Central memory CD4-positive, alpha-beta T cell (primary cell): ENCODE measurements at places on chromosomes 3 and 15.
A peak's percentile ranks its signal among the peaks of the same experiment; 100 is the strongest.

DNA sequence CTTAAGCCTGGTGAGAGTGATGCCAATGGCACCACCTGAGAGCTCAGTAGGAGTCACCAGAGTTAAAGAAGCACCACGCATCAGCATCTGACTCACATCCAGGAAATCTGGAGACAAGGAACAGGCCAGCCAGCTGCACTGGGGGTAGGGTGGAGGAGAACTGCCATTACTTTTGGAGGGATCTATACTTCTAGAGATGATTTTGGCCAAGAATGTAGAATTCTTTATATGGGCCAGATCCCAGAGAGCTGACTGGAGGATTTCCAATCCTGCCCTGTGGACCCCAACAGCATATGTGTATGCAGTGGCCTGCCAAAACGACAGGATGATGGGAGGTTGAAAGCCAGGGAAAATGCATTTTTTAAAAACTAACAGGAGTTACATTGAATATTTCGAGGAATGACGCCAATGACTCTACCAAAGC, 29.8 kb downstream of the CCR3 start:
- no peak for DNase-seq

- DNase-seq: no peak
Measured at GRCh38 chr3:52351762-52352368, 35.7 kb downstream of the DNAH1 start.

DNA sequence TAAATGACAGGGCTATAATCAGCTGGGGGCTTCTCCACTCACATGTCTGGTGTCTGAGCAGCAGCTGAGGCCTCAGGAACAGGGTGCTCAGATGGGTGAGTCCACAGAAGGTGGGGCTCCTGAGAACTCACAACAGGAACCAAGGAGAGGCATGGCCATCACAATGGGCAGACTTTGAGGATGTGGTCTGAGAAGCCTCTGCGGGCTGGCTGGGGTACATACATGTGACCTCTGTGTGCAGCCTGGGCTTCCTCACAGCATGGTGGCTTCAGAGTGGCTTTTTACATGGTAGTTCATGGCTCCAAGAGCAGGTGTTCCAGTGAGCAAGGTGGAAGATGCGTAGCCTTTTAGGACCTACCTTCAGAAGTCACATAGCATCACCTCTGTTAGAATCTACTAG, 58.8 kb downstream of the TRPC1 start:
- no peak for DNase-seq

- no peak for DNase-seq
Measured at GRCh38 chr3:145936971-145937370, 224.0 kb downstream of the PLOD2 start.

GRCh38 chr3:170697908-170698307, 112.0 kb upstream of the SLC7A14 start:
- no peak for DNase-seq

DNA sequence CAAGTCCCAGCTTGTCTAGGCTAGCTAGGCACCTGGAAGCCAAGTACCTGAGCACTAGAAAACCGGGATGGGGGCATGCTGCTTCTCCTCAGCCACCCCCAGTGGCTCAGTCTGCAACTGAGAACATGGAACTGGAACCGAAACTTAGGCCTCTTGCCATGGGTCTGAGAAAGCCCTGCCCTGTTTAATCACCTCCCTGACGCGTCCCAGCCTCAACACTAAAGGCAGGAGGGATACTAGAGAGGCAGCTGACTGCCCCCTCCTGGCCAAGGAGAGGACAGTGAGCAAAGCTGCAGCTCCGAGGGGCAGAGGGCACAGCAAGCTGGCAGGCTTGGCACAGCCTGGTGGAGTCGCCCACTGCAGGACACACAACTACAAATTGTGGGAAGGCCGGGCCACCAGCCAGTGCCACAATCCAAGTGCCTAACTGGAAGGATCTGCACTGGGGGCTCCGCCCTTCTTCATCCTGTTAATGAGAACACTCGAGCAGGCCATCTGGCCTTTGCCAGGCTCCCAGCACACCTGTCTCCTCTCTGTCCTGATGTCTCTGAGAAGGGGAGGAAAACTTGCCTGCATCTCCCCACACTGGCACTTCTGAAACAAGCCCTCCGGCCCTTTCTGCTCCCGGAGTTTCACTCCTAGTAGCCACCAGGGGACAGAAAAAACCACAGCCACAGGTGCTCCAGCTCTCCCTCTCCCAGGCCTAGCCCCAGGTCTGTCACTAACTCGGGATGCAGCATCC, 53.7 kb downstream of the BDH1 start:
- no peak for DNase-seq

DNA sequence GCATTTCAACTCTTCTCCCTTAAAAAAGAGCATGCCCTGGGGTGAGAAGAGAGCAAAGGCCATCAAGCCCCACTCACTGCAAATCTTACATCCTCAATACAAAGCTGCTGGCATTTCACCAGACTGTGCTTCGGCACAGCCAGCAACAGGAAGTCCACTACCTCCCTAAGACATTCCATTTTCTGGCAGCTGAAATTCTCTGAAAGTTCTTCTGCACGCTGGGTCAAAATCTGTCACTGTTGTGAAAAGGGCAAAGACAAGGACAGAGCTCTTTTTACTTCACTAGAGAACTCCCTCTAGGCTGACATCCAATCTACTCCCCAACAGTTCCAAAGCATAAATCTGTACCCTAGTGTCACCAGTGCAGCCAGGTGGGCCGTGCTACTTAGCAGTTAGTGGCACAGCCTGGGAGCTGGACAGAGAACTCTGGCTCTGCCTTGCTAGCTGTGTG, 6.3 kb downstream of the MTMR10 start:
- DNase-seq: no peak

DNA sequence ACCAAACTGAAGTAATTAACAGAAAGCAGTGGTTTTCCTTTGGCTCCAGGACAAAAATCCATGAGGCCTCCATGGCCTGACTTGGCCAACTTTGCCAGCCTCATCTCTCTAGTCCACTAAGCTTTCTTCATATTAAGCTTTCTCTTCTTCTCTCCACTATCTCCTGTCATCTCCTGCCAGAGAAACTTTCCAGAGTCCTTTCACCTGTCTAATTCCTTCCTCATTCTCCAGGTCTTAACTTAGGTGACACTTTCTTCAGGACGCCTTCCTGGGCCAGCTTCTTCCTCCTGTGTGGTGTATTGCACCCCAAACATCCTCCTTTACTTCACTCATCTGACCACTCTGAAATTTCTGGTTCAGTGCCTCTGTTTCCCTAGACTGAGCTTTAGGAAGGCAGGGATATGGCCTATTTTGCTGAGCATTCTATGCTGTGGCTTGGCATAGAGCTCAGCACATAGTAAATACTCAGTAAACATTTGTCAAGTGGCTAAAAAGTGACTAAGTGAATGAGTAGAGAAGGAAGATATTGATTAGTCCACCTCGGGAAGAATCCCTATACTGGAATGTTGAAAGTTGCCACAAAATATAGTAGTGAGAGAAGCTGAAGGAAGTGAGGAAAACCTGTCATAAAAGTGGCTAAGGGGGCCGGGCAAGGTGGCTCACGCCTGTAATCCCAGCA, 34.6 kb upstream of the IGF2BP2 start:
- DNase-seq: no peak

- DNase-seq: no peak
Measured at GRCh38 chr3:38331257-38332022, 15.1 kb upstream of the XYLB start.

- DNase-seq: no peak
Measured at GRCh38 chr3:114404590-114404989, 110.8 kb downstream of the TIGIT start.

DNA sequence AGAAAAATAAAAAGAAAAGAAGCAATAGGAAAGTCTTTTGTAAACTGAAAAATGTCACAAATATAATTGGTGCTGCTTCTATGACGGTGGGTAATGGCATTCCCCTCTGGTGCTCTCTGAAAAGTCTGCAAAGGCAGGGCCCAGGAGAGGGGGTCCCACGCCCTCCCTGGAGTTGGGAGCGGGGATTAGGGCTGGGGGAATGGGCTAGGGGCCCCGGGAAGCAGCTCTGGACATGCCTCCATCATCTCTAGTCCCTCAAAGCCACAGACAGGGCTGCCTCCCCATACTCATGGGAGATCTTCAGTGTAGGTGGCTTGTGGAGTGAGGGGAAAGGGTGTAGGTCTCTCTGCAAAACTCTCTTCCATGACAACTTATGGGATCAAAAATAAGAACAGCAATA, 7.8 kb upstream of the RHCG start:
- no peak for DNase-seq

GRCh38 chr15:48371550-48371949, 40.3 kb downstream of the DUT start:
- no peak for DNase-seq

DNA sequence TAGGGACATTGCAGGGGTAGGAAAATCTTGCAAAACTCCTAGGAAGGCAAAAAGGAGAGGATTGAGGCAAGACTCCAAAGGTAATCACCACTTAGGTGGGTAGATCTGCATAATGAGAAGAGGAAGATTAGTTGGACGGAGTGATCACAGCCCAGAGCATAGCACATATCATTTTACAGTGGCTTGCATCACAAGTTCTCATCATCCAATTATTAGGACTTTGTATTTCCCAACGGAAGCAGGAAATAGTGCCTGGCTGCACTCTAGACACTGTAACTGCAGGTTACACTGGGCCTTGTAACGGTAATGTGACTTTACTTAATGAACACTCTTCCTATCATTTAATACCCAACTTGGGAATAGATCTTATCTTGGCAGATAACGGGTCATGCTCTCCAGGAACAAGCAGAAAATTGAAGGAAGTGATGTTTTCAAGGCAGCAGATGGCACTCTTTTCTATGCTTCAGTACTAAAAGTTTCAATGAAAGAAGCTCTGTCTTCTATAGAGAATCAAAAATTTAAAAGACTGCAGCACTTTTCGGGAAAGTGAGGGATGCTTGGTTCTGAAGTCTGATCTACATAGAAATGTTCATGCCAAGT, 101.9 kb upstream of the KCNMB2 start:
- no peak for DNase-seq

GRCh38 chr3:23889386-23889785, 27.4 kb downstream of the NKIRAS1 start:
- DNase-seq: no peak

- DNase-seq: no peak
Measured at GRCh38 chr3:23758253-23758838, 47.4 kb upstream of the UBE2E1 start.

DNA sequence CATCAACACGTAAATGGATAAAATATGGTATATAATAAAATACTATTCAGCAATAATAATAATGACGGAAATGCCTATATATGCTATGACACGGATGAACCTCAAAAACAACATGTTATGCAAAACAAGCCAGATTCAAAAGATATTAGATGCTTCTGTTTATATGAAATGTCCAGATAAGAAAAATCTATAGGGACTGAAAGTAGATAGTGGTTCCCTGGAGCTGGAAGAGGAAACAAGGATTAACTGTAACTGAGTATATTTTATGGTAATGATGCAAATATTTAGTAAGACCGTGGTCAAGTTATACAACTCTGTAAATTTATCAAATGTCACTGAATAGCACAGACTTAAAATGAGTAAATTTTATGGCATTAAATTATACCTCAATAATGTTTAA, 25.8 kb upstream of the WDR49 start:
- no peak for DNase-seq

DNA sequence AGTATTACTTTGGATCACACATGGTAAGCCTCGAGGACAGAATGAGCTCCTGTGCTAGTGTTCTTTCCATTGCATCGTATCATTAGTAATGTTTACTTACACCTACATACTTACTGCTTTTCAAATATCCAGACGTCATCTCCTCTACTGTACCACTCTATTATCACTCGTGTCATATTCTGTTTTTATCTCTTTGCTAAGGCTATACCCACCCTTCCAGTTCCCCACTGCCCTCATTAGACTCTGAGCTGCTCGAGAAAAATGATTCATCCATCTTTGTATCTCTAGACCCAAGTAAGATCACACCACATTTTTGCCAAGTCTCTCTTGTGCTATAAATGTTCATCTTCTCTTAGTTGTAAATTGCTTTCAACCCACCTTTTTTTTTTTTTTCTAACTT, 245.7 kb downstream of the TIGIT start:
- no peak for DNase-seq

- no peak for DNase-seq
Measured at GRCh38 chr15:25394898-25395297, 43.9 kb downstream of the UBE3A start.

DNA sequence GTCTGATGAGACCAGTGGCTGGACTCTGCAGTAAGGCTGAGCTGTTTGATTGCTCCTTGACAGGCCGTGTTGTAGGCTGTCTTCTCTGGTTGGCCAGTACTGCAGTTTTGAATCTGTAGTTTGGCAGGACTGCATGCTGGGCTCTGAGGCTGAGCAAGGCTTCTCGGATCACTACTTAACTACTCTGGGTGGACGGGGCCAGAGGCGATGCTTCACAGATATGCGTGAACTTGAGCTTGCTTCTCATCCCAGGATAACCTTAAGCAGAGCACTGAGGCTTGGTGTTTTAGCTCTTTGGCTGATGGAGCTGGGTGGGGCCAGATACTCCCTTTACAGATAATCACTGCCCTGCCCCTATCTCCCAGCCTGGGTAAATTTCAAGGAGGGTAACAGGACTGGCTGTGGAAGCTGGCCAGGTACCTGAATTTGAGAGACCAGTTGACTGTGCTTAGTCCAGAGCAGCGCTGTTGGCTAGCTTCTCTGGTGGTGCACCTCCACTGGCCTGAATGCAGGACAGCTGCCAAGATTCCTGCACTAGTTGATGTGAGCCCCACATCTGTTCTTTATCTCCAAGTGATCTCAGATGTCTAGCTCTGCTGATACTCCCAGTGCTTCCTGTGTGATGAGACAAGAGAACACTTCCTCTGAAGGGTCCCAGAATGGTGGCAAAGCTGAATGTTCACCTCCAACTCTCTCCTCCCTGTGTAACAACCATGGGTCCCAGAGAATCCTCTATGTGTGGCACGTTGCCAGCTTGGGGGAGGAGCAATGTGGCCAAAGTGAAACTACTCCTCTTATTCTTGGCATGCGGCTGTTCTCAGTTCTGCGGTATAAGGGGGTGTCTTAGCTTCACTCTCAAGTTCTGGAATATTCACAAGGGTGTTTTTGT, 37.9 kb downstream of the RPL39L start:
- DNase-seq: peak; percentile 37

DNA sequence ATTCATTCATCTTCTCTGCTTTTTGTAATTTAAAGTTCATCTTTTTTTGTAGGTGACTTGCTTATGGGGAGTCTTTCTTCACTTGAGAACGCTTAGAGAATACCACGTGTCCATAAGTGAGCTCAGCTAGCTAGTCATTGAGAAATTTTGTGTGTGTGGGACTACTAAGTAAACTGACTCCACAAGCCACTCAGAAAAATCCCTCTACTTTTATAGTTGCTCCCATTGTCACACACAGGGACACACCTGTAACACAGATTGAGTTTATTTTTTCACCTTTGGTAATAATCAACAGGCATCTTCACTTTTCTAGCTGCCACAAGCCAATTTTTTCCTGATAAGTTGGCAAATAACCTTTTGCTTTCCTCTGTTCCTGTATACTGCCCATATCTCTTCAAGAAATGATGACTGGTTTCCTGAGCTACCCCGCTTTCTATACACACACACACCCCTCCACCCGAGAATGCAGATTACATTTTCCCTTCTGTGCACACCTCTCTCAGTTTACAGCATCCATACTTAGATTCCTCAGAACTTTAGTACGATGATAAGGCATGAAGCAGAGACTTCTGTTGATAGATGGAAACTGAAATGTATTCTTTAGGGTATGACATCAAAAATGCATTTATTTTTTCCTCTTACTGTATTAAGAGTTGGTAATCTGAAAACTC, 4.6 kb downstream of the TSC22D2 start:
- DNase-seq: no peak
